ENCODE measurements at places on chromosomes 13 and 19.

DNA sequence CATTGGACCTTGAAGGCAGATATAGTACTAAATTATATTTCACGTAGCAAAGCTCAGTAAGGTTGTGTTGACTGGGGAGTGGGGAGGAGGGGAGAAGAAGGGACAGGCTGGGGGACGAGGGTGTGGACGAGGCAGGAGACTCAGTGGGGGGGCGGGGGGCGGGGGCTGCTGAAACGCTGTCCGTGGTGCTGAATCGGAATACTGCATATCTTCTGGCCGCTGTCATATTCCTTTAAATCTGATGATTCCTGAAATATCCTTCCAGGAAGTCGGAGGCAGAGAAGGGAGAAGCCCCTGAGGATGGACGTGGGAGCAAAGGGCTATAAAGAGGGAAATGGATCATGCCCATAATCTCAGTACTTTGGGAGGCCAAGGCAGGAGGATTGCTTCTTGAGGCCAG is 34.7 kb upstream of the CASP14 start:
- DNase-seq: no peak

GRCh38 chr19:32256341-32256975 is 89.0 kb upstream of the ZNF507 start:
- no peak for DNase-seq

DNA sequence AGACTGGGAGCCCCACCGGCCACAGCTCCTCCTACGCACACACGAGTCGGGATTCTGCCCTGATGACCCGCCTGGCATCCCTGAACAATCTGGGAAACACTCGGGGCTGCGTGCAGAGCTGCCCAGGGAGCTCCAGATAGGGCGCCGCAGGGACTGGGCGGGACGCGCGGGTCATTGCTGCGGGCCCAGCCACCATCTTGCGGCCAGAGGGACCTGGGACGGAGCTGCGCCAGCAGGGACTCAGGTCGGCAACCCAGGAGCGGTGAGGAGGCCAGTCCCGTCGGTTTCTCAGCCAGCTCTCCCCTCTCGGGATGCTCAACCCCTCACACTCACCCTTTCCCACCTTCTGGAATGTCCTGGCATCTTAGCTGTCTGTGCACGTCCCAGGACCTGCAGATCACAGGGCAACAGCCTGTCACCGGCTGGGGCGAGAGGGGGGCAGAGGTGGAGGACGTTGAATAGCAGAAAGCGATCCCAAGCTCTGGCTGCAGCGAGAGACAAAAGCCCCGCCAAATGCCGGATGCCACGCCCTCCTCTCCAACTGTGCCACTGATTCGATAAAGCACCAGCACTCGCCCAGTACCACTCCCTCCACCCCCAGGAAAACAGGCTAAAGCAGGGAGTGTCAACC is 20.4 kb upstream of the ZNF91 start:
- DNase-seq: no peak

- no peak for DNase-seq
These were observed 35.8 kb upstream of the XPO4 start for GRCh38 chr13:20938302-20938701.

DNA sequence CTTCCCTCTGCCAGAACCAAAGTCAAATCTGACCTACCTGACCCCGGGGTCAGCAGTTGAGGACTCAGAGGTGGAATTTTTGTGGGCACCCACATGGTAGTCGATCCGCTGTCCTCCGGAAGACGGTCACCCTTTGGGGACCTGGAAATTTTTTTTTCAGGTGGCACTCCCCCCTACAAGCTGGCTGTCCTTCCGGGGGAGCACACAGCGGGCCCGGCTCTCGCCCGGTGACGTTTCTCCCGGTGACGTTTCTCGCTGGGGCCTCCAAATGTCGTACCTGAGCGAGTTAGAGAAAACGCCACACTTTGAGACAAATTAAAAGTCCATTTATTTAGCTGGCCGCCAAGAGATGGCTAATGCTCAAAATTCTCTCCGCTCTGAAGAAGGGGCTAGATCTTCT is 48.8 kb downstream of the ZFP14 start:
- DNase-seq: no peak

GRCh38 chr19:29259867-29260281 is 46.9 kb upstream of the UQCRFS1 start:
- DNase-seq: no peak

- no peak for DNase-seq
These were observed 21.0 kb upstream of the SLC35E1 start for GRCh38 chr19:16593181-16593580.

GRCh38 chr19:38583219-38583984 is 34.4 kb downstream of the MAP4K1 start:
- peak; percentile 8 for DNase-seq

DNA sequence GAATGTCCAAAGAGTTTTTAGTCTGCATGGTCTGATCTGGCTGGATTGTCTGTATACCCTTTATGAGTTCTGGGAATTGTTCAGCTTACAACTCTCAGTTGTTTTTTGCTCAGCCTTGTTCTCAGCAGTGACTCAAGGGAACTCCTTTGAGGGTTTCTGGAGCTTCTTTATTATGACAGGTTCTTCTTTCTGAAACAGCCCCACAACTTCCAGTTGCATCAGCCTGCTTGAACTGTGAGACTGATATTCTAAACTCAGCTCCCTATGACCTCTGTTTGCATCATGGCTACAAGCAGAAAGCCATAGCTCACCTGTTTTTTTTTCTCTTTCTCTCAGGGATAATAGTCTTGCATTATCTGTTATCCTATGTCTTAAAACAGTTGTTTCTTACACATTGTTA is 85.0 kb downstream of the TDRD3 start:
- DNase-seq: no peak

- no peak for DNase-seq
These were observed 345.8 kb downstream of the TEX29 start for GRCh38 chr13:111666164-111666776.

- DNase-seq: no peak
These were observed 120.9 kb downstream of the RBM26 start for GRCh38 chr13:79285159-79285558.

DNA sequence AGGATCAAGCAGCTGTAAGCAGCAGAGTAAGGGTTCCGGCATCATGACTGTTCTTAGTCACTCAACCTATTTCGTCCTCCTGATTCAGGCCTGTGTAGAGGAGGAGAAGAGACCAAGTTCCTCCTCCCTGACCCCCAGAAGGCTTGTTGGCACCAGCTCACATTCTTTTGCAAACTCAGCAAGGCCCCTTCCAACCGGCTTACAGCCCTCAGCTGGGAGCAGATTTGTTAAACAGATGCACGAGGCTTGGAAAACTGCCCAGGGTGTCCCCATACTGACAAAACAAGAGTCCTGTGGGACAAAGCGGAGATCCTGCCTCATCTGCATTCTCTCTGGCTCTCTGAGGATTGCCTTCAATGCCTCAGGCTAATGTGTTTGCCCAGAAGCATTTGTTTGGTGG is 113.2 kb upstream of the SOX21 start:
- peak; percentile 83 for DNase-seq

DNA sequence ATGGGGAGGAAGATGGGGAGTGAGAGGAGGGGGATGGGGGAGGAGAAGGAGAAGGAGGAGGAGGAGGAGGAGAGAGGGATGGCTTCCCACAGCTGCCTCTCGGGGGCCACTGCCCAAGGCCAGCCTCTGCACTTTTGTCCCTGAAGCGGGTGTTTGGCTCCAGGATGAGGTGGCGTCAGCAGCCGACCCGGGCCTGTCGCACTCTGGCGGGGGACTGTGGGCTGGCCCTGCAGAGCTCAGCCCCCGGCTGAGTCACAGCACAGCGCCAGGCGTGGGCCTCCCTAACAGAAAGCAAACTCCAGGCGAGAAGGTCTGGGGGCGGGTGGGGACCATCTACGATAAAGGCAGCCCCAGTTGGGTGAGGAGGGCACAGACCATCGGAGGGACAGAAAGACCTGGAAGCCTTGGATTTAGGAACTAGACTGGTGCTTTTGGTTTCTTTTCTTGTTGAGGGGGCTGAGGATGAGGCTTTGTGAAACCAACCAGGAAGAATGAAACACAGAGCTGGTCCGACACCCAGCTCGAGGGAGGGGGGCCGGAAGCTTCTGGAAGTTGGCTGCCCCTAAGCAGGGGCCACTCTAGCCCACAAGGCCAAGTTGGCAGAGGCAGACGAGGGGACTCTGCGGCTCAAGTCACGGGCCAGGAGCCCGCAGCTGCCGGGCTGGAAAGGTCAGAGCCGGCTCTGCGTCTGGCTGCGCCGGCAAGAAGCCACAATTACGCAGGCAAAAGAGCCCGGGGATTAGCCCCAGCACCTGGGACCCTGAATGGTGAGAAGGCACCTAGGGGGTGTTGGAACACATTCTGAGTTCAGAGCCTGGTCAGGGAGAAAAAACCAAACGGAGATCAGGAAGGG is 18.2 kb downstream of the LSM4 start:
- peak; percentile 75 for DNase-seq

DNA sequence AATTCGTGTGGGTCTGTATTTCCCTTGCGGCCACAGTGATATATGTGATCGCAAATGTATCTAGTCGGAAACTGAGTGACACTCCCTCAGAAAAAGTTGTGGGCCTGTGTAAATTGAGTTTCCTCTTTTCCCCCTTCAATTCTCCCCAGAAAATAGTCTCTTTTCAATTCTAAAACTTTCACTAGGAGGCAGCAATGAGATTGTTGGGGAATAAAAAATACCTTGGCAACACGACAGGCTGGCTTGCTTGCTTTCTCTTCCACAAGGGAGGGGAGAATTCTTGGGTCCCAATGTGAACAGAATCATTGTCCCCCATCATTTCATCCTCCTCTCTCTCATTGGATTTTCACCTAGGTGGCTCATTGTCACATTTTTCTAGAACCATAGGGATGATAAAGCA is 3.7 kb upstream of the SOX21 start:
- DNase-seq: peak; percentile 38

GRCh38 chr19:18848878-18849661 is 17.3 kb downstream of the UPF1 start:
- DNase-seq: peak; percentile 90

DNA sequence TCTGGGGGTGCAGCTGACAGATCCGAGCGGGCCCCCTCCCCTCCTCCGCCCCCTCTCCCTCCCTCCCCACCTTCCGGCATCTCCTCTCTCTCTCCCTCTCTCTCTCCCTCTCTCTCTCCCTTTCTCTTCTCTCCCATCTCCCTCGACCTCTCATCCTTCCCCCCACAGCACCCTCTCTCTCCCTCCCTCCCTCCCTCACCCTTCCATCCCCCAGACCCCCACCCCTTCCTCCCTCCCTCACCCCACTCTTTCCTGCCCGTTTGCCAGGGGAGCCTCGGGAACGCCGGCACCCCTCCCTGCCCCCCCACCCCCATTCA is 666 bp downstream of the CELF5 start:
- no peak for DNase-seq

- DNase-seq: no peak
These were observed 6.7 kb upstream of the FCGBP start for GRCh38 chr19:39941151-39941550.

- peak; percentile 83 for DNase-seq
These were observed at the start of gene MTMR6 for GRCh38 chr13:25286969-25287961. TSS of gene MTMR6 (minus strand) at chr13:25287488. CDS start at chr13:25287247, 241 bp downstream.

DNA sequence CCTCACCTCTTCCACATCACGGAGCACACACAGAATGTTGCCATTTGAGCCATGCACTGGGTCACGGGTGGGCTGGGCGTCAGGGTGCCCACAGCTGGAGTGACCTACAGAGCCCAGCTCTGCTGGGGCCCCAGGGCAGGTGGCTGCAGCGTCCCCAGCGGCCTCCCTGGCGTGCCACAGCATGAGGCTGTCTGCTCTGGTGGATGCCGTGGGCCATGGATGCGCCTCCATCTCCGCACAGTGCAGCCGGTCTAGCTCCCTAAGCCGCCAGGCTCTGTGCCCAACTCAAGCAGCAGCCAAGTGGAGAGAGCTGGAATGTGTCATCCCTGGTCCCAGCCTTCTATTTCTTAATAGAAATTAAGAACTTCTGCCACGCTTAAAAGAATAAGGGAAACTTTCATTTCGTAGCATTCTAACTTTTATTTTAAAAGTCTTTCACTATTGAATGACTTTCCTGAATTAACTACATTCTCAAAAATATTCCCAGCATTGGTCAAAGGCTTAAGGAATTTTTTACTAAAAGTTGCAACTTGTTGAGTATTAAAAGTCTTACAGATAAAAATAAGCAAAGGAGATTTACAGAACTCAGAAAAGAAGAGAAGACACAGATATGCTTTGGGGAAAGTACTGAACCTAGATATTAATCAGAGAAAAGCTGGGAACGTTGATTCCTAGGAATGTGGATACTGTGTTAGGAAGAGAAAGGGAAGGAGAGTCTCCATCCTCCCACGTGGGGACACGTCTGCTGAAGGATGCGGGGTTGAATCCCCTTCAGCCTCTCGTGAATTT is 59.3 kb downstream of the ATP11A start:
- peak; percentile 87 for DNase-seq

DNA sequence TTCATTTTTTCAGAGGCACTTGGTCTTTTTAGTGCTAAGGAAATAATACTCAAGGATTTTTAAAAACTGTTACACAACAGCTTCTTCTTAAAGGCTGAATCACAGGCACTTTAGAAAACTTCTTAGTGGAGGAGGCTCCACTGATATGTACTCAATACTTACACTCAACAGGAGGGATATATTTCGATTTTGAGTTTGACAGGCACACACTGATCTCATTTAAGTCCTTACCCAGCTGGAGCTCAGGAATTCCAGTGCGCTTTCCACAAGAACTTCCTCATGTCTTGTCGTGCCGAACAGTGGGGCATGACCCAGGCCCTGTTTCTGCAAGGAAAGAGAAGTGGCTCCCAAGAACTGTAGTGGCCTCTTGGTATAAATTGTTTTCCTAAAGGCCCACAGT is 103.8 kb downstream of the RGCC start:
- no peak for DNase-seq

- no peak for DNase-seq
These were observed 413 bp downstream of the N4BP2L2 start for GRCh38 chr13:32538143-32538620.

DNA sequence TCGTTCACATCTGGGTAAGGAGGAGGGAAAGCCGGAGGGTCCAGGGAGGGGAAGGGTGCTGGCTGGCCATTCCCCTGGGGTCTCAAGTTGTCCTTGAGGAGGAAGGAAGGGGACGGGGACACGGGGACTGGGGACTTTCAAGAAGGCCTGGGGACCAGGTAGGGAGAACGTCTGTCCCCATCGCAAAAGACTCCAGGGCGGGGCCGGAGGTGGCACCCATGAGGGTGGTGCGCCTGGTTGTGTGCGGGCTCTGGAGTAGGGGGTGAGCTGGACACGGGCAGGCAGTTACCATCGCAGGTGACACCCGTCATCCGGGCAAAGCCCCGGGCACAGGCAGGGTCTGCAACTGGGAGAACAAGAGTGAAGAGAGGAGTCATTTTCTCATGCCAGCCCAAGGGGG is 23.4 kb downstream of the FBN3 start:
- no peak for DNase-seq

DNA sequence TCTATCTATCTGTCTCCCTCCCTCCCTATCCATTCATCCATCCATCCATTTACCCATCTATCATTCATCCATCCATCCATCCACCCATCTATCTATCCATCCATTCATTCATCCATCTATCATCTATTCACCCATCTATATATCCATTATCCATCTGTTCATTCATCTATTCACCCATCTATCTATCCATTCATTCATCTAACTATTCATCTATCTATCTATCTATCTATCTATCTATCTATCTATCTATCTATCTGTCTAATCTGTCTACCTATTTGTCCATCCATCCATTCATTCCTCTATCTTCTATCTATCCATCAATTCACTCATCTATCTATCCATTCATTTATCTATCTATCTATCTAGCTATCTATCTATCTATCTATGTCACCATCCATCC is 4.4 kb upstream of the CDK8 start:
- DNase-seq: no peak

GRCh38 chr13:36347531-36348210 is 1.5 kb upstream of the SPART start:
- no peak for DNase-seq

All from pons (tissue), 1 donor.